HS-5 (cell line): ENCODE measurements at places on chromosomes 11 and 22.
A peak's percentile ranks its signal among the peaks of the same experiment; 100 is the strongest.

DNA sequence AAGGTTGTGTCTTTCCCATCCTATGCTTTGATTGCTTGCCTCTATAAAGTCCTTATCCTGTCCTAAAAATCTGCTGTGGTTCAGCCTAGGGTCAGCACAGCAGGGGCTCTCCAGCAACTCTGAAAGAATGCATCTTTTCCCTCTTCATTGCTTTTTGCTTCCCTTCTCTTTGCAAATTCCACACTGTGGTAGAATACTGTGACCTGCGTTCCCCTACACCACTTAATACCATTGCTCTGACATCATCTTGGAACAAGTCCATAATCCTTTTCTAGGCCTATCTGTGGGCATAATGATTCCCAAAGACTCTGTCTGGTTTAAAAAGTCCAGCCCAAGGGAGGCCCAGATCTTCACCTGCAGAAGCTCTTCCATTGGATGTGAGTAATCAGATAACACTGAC lies 177.7 kb downstream of the NAV2 start:
- DNase-seq: peak; percentile 84

- DNase-seq: no peak
Observed at GRCh38 chr11:1112351-1113191, 37.9 kb downstream of the MUC2 start.

GRCh38 chr11:39021539-39021938 lies 2423.5 kb upstream of the RAG2 start:
- DNase-seq: no peak

GRCh38 chr22:33553493-33553892 lies 366.8 kb downstream of the LARGE1 start:
- DNase-seq: no peak

DNA sequence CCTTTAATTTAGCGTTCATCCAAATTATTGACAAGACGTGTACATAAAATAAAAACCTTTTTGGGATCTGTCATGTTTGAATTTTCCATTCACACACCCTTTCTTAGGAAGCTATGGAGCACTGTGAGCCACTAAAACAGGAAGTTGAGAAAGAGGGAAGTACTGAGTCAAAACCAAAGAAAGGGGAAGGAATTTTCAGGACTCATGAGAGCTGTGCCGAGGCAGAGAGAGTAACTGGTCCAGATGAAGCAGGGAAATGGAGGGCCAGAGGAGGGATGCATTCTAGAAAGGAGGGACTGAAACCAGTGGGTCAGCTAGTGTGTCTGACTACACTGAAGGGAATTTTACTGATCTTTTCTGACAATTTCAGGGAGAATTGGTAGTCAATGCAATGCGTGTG lies 24.9 kb downstream of the APLP2 start:
- no peak for DNase-seq

- no peak for DNase-seq
Observed at GRCh38 chr11:65414776-65415498, 7.7 kb upstream of the NEAT1 start.

DNA sequence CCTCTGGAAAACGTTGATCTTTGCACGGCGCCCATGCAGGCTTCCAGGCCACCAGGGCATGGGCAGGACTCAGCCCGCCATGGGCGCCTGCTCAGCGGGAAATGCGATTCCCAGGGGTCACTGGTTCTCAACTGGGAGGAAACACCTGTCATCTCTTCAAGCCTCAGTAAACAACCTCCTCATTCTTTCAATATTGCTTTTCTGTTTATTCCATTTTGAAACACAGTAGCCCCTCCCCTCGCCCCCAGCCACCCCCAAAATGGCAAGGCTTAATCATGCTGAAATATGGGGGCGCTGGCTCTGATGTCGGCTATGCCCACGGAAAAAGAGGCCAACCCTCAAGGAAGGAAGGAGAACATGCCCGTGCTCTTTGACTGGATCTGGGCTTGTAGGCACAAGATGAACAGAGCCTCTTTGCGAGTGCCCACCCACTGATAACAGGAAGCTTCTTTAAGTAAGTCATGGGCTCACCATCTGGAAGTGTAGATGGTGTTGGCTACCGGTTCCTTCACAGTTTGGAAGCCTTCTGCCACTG lies 594 bp upstream of the POU2AF1 start:
- DNase-seq: no peak

DNA sequence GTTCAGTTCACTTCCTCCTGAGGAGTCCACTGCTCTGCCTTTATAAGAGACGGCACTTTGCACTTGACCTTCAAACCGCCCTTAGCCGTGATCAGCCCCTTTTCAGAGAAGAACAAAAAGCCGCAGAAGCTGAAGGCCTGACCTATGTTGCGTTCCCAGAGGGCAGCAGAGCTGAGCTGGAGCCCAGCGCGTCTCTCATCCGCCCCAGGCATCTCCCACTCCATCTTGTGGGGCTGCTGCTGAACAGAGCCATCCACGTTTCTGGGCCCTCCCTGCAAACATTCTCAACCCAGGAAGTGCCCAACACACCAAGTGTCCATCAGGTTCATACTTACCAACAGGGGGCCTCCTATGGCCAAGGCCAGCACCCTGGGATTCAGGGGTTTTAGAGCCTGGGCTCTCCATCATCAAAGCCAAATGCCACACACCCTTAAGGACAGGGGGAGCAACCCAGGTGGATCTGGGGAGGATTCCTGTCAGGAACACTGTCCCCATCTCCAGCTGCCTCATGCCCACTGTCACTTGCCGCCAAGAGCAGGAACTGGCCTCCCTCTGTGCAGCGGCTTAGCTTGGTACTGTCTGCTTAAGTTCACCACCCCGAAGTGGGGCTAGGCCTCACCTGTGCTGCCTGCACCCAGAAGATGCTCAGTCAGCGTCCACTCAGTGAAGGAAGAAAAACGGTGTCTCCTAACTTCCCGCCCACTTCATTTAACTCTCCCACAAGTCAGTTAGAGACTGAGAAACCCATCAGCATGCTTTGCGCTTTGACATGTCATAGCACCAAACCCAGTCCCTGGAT lies 16.0 kb upstream of the EFCAB6 start:
- no peak for DNase-seq

GRCh38 chr22:17764036-17764435 lies 10.2 kb downstream of the BID start:
- no peak for DNase-seq

DNA sequence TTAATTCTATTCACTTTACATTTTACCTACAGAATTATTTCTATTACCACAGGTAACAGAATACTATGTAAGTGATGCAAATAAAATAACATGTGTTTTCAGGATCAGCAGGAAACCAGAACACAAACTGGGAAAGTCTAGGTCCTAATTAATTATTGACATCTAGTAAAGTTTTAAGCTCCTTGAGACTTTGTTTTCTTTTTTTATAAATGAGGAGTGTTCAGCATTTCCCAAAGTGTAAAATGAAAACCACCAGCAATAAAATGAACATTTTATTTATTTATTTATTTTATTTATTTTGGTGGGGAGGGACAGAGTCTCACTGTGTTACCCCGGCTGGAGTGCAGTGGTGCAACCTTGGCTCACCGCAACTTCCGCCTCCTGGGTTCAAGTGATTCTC lies 123.6 kb downstream of the ARHGAP42 start:
- DNase-seq: no peak

- no peak for DNase-seq
Observed at GRCh38 chr22:27292542-27293299, 508.8 kb downstream of the MN1 start.

- DNase-seq: no peak
Observed at GRCh38 chr11:124839128-124839971, 25.9 kb upstream of the ROBO3 start.

GRCh38 chr11:26839911-26840698 lies 118.2 kb upstream of the SLC5A12 start:
- no peak for DNase-seq

- DNase-seq: no peak
Observed at GRCh38 chr11:112279901-112280267, 19.2 kb upstream of the PLET1 start.

GRCh38 chr11:117181586-117182550 lies 3.3 kb downstream of the SIDT2 start:
- no peak for DNase-seq

GRCh38 chr11:10657308-10658271 lies 36.0 kb downstream of the IRAG1 start:
- DNase-seq: no peak

- no peak for DNase-seq
Observed at GRCh38 chr22:49929994-49930575, 11.7 kb downstream of the CRELD2 start.

GRCh38 chr11:38721586-38722315 lies 2123.7 kb upstream of the RAG2 start:
- DNase-seq: no peak

DNA sequence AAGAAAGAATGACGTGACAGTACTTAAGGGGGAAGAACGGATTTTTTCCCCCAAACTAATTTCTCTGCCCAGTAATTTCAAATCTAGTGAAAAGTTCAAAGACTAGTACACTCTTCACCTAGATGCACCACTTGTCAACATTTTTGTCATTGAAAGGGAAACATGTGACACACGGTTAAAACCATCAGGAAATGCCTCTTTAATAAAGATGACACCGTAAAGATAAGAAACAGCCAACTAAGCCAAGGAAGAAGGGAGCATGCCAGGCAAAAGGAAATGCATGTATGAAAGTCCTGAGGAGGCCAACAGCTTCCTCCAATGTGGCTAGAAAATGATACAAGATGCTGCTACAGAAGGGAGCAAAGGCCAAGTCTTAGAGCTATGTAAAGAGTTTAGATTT lies 49.4 kb downstream of the RSF1 start:
- DNase-seq: no peak
